ENCODE measurements at places on chromosomes 11 and 22. TPM values are rescaled to one million over a fixed set of nuclear protein-coding genes. Genes with fewer than 3 reads are reported as not detected.

The GGTLC3 gene
- not detected for total RNA-seq

The IFITM10 gene
- total RNA-seq = 1.5 TPM

GRCh38 chr11:17161515-17161914 lies 46.3 kb downstream of the PIK3C2A start:
- no peak for DNase-seq
- peaks cover 28% of the 10 kb centered on the region for H3K4me1 ChIP-seq
- H3K36me3 ChIP-seq = no peaks in the 10 kb centered on the region
- no peaks in the 10 kb centered on the region for H3K27me3 ChIP-seq
- H3K27ac ChIP-seq = peak overlapping the region; percentile 40

- no peaks in the 10 kb centered on the region for H3K27me3 ChIP-seq
- H3K4me3 ChIP-seq = no peak overlapping the region
- H3K4me1 ChIP-seq = no peaks in the 10 kb centered on the region
- no peak overlapping the region for H3K27ac ChIP-seq
- no peaks in the 10 kb centered on the region for H3K36me3 ChIP-seq
- DNase-seq = no peak
Observed at GRCh38 chr22:31133911-31134310, 6.4 kb downstream of the PLA2G3 start.

- H3K27me3 ChIP-seq = no peaks in the 10 kb centered on the region
- no peaks in the 10 kb centered on the region for H3K36me3 ChIP-seq
- no peak for DNase-seq
- H3K27ac ChIP-seq = no peak overlapping the region
- H3K4me1 ChIP-seq = no peaks in the 10 kb centered on the region
Observed at GRCh38 chr11:93481279-93481678, 61.9 kb downstream of the SMCO4 start.

The BBOX1 gene
- not detected for total RNA-seq

DNA sequence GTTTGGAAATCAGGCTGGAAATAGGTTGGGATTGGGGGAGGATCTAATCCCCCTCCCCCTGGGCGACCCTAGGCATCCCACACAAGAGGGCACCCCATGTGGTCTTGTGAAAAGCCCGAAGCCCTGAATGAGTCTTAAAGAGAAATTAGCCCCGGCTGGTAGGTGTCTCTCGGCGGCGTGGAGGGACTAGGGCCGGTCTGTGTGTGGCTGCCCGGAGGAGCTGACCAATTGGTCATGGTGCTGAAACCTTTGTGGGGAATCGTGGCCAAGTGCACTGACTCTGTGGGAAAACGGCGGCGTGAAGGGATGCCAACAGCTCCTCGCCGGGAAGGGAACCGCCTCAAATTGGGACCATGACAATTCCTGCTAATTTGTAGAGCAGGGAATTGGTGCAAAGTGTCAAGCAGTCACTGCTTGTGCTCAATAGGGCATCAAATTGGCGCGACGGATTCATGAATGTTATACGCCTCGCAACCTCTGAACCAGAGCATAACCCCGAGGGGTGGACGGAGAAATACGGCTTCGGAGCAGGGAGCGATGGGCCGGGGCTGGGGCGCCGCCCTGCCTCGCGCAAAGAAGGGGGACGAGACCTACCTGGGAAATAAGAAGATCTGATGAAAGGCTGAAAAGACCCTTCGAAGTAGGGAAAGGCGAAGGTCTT lies 1.5 kb downstream of the DBX1 start:
- DNase-seq = no peak
- peak overlapping the region; percentile 66 for H3K27ac ChIP-seq
- peaks cover 77% of the 10 kb centered on the region for H3K27me3 ChIP-seq
- H3K4me3 ChIP-seq = peak overlapping the region; percentile 47

- H3K4me1 ChIP-seq = peaks cover 34% of the 10 kb centered on the region
- no peak for DNase-seq
- H3K27ac ChIP-seq = peak overlapping the region; percentile 83
- peak overlapping the region; percentile 83 for H3K4me3 ChIP-seq
- H3K36me3 ChIP-seq = peaks cover 4% of the 10 kb centered on the region
Observed at GRCh38 chr22:50201191-50202129, 649 bp downstream of the SELENOO start.

DNA sequence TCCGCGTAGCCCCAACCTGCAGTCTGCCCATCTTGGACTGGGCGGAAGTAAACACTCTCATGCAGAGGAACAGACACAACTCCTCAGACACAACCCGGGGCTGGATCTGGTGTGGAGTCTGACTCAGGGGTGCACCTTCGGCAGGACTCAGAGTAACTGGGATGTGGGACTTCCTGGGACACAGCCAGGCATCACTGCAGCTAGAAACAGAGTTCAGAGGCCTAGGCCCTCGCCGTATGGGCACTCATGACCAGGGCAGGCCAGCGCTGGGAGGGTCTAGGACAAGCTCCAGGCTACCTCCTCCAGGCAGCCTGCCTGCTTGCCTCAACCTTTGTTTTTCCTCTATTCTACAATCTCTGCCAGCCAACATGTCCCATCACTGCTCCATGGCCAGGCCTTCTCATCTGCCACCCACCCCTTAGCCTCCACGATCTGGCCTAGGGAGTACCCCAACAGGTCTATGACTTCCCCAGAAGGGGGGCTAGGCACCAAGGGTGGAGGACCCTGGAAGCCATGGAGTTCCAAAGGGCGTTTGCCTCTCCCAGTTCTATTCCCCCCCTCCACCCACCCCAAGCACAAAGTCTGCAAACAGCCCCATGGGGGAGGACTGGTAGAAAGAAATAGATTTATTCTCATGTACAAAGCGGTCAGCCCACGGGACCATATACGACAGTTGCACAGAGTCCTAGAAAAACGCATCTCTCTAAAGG lies 98.5 kb downstream of the PDE2A start:
- H3K27me3 ChIP-seq = peaks cover 26% of the 10 kb centered on the region
- no peak overlapping the region for H3K27ac ChIP-seq
- H3K4me1 ChIP-seq = peaks cover 13% of the 10 kb centered on the region

DNA sequence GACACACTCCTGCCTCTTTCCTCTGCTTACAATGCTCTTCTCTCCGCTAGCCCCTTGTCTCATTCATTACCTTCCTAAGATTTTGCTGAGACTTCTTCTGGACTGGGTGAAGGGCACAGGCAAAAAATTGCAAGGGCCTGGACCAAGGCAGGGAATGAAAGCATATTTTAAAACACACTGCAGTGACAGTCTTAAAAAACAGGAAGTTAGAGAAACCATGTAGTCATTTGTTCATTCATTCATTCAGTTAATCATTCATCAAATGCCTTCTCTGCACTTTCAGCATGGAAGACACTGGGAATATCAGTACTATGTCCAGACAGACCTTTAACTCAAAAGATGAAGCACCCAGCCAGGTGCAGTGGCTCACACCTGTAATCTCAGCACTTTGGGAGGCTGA lies 44.9 kb upstream of the SWAP70 start:
- H3K4me1 ChIP-seq = peaks cover 31% of the 10 kb centered on the region
- H3K27me3 ChIP-seq = no peaks in the 10 kb centered on the region
- no peaks in the 10 kb centered on the region for H3K36me3 ChIP-seq
- no peak overlapping the region for H3K27ac ChIP-seq
- no peak overlapping the region for H3K4me3 ChIP-seq

DNA sequence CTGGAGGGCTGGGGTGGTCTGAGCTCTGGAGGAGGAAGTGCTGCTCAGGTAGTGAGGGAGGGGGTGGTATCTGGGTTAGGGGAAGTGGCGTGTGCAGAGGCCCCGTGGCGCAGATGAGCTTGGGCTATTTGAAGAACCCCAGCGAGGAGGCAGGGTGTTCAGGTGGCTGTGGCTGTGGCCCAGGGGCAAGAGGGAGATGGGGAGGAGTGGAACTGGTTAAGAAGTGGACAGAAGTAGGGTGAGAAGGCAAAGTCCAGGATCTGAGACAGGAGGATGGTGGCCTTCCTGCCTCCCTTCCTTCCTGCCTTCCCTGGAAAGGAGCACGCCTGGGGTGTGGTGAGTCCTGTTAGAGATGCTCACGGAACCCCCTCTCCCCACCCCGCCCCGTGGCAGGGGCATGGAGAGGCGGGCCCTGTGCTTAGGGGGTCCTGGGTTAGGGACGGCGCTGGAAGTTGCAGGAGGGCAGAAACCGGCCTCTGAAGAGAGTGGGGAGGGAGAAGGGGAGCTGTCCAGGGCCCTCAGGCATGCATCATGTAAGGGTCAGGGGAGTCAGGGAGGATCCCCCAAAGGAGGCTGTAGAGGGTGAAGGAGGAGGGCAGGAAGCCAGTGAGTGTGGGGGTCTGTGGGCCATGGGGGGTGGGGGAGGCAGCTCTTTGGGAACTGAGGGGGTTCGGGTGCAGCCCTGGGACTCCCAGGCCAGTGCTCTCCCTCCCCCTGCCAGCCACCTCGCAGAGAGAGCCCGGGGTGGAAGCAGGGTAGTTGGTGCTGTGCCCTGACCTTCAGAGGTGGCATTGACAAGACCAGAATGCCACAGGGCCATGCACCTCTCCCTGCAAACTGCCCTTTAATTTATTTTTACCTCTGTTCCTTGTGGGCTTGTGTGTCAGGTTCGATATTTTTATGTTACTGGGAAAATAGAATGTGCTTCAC lies 63.7 kb upstream of the PARVG start:
- no peak overlapping the region for H3K27ac ChIP-seq
- H3K36me3 ChIP-seq = no peaks in the 10 kb centered on the region
- H3K4me3 ChIP-seq = no peak overlapping the region
- no peaks in the 10 kb centered on the region for H3K27me3 ChIP-seq
- H3K4me1 ChIP-seq = no peaks in the 10 kb centered on the region

GRCh38 chr11:19084661-19085315 lies 24.3 kb upstream of the MRGPRX2 start:
- H3K27me3 ChIP-seq = peaks cover 10% of the 10 kb centered on the region
- H3K36me3 ChIP-seq = no peaks in the 10 kb centered on the region
- H3K27ac ChIP-seq = no peak overlapping the region
- no peak for DNase-seq
- H3K4me1 ChIP-seq = no peaks in the 10 kb centered on the region

- no peaks in the 10 kb centered on the region for H3K27me3 ChIP-seq
- peaks cover 23% of the 10 kb centered on the region for H3K36me3 ChIP-seq
- peak overlapping the region; percentile 100 for H3K4me3 ChIP-seq
- H3K27ac ChIP-seq = peak overlapping the region; percentile 98
- H3K4me1 ChIP-seq = peaks cover 54% of the 10 kb centered on the region
- DNase-seq = peak; percentile 41
Observed at GRCh38 chr11:66617155-66617834, 865 bp downstream of the RBM14 start.

GRCh38 chr22:26389125-26389524 lies 39.9 kb upstream of the ASPHD2 start:
- no peaks in the 10 kb centered on the region for H3K36me3 ChIP-seq
- DNase-seq = no peak
- peaks cover 23% of the 10 kb centered on the region for H3K27me3 ChIP-seq
- no peak overlapping the region for H3K4me3 ChIP-seq
- H3K4me1 ChIP-seq = no peaks in the 10 kb centered on the region

GRCh38 chr11:122811721-122812120 lies 26.6 kb upstream of the CRTAM start:
- no peak overlapping the region for H3K4me3 ChIP-seq
- DNase-seq = no peak
- no peak overlapping the region for H3K27ac ChIP-seq
- no peaks in the 10 kb centered on the region for H3K27me3 ChIP-seq
- no peaks in the 10 kb centered on the region for H3K36me3 ChIP-seq

GRCh38 chr11:3000032-3000961 lies 8.2 kb upstream of the NAP1L4 start:
- DNase-seq = no peak
- peak overlapping the region; percentile 22 for H3K27ac ChIP-seq
- no peaks in the 10 kb centered on the region for H3K27me3 ChIP-seq
- H3K4me3 ChIP-seq = no peak overlapping the region
- peaks cover 5% of the 10 kb centered on the region for H3K4me1 ChIP-seq

DNA sequence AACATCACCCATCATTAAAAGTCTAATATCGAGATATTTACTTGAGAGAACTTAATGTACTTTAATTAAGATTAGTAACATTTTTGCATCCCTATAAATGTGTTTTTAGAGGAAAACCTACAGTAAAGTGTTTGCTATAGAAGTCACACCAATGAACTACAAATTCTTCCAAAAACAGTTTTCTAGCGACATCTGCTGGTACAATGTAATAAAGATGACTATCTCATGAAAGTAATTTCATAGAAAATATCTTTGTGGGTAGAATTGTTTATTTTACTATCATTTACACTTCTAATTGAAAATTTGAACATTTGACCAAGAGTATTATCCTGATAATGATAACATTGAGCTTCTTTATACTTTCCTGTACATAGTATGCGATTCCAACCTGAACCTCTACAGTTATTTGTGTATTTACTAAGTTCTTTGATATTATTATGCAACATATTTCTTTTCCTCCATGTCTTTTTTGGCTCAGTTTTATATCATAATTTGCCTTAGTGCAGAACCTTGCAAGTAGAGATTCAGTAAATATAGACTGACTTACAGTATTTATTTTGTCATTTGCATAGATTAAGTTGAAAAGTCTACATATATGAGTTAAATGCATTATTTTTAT lies 252.7 kb downstream of the TMEM135 start:
- H3K27ac ChIP-seq = no peak overlapping the region
- no peak for DNase-seq
- no peaks in the 10 kb centered on the region for H3K36me3 ChIP-seq
- no peaks in the 10 kb centered on the region for H3K4me1 ChIP-seq
- H3K4me3 ChIP-seq = no peak overlapping the region

The GAL3ST3 gene
- 0.42 TPM for total RNA-seq

The TREH gene
- not detected for total RNA-seq

DNA sequence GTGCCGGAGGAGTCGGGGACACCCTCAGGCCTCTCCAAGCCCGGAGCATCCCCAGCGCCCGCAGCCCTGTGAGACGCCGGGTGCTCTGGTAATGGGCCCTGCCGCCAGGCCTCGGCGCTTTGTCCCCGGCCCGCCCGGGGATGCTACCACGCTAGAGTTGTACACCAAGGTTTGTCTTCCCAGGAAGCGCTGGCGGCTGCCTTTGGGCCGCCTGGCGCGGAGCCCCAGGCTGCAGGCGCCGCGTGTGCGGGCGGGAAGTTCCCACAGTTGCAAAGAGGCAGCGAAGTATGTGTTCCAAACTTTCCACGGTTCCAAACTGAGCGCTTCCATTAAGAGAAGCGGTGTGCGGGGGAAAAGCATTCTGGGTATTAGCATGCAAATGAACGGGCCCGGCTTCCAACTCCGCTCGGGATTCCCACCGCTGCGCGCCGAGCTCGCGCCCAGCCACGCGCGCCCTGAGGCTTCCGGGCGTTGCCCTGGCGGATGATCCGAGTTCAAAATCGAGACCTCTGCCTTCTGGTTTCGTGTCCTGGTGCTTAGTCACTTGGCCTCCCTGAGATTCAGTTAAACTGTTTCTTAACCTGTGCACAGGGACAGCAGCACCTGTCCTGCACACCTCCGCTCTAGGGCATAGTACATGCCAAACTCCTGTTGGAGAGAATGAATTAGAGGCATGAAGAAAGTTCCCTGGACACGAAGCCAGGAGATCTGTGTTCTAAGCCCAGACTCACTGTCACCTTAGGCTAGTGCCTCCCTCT lies 1.3 kb upstream of the PATZ1 start:
- H3K4me3 ChIP-seq = peak overlapping the region; percentile 90
- DNase-seq = peak; percentile 53

GRCh38 chr22:44428941-44429830 lies 68.8 kb downstream of the RTL6 start:
- no peaks in the 10 kb centered on the region for H3K4me1 ChIP-seq
- no peak overlapping the region for H3K4me3 ChIP-seq
- peaks cover 2% of the 10 kb centered on the region for H3K27me3 ChIP-seq
- H3K36me3 ChIP-seq = no peaks in the 10 kb centered on the region

The NPTXR gene
- 6.3 TPM for total RNA-seq

The CTSF gene
- total RNA-seq = 6.3 TPM

Data from activated T-cell treated with anti-CD3 and anti-CD28 coated beads, Interleukin-2, amount 50 U/mL, for 72 hours (primary cell).